Midbrain (tissue), 1 donor: ENCODE measurements at places on chromosomes 1 and 21.

- DNase-seq, result no peak
Observed at GRCh38 chr1:164662462-164662861, 103.5 kb downstream of the PBX1 start.

- DNase-seq, result no peak
Observed at GRCh38 chr1:37714689-37715088, 22.4 kb downstream of the CDCA8 start.

DNA sequence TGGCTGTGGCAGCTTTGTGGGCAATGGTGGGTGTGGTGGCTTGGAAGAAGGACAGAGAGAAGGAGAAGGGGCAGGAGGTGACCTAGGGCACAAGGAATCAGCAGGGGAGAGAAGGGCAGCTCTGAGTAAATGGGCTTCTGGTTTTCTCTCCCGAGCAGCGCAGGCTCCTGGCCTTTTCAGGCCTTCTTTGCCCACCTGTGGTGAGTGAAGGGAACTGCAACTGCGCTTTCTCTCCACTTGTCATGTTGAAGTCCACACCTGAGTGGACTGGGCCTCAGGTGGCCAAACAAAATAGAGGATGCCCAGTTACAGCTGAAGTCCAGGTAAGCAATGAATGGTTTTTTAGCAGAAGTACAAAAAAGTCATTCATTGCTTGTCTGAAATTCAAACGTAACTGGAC, 29.4 kb upstream of the KCNA10 start:
- peak; percentile 9 for DNase-seq

DNA sequence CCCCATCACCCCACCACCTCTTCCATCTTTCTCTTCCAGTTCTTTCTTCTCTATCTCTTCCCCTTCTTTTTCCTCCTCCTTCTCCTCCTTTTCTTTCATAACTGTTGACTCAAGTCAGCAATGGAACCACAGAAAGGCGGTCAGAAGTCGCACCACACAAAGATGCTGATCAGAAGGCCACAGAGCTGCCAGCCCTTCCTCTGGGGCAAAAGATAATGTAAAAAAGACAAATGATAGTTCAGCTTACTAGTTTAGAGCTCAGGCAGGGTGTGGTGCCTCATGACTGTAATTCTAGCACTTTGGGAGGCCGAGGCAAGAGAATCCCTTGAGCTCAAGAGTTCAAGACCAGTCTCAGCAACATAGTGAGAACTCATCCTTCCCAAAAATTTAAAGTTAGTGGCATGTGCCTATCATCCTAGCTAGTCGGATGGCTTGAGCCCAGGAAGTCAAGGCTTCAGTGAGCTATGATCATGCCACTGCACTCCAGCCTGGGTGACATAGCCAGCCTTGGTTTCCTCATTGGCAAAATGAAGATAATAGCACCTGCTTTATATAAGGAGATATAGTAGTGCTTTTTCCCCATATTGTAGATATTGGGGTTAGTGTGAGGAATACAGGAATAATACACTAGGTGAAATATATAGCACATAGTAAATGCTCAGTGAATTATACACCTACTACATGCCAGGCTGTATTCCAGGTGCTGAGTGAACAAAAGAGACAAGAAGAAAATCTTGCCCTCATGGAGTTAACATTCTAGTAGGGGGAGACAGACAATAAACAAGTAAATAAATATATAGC, 12.5 kb upstream of the IGSF3 start:
- DNase-seq, result no peak

GRCh38 chr1:204426035-204426436, 14.4 kb upstream of the PPP1R15B start:
- no peak for DNase-seq
